Neural crest cell (in vitro differentiated cells): ENCODE measurements at places on chromosomes 4 and X. TPM values are rescaled to one million over a fixed set of nuclear protein-coding genes. Genes with fewer than 3 reads are reported as not detected.

RBMX2 gene
- 26.5 and 27.7 TPM in 2 replicates for total RNA-seq

MAOA gene
- 0.30 and 0.45 TPM in 2 replicates for total RNA-seq

DGKK gene
- 0.14 and 0.18 TPM in 2 replicates for total RNA-seq

CDKL2 gene
- 1.1 and 1.8 TPM in 2 replicates for total RNA-seq

GRCh38 chrX:48720577-48721250 is 24.2 kb downstream of the SUV39H1 start:
- no peak for DNase-seq

DNA sequence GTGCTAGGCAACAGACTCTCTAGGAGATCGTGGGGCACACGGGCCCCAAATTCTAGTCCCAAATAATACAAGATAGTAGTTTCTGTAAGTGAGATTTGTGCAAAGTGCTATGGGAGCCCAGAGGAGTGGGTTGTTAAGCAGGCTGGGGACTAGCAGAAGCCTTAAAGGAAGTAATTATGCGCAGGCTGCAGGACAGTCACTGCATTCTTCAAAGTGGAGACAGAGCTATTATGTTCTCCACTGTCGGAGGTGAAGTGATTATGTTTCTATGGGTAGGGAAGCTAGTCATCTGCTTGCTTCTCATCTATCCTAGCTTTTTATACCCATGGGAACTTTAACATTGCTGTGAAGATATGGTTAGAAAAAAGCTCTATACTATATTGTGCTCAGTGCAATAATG is 154.2 kb downstream of the CPE start:
- DNase-seq: no peak

DNA sequence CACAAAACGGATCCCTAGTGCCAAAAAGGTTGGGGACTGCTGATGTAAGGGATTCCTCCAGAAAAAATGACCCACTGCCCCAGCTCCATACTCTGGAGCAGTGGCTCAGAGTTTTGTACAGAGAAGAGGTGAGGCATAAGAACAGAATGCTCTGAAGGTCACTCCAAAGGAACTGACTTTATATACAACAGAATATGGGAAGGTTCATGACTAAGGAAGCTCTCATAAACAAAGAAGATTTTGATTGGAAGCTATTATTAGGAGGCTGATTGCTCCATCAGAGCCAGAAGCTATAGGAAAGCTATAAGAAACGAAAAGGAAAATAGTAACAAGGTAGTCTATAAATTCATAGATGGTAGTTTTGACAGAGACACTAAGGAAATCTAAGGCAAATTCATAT is 203.1 kb downstream of the SLC7A11 start:
- no peak for DNase-seq

DNA sequence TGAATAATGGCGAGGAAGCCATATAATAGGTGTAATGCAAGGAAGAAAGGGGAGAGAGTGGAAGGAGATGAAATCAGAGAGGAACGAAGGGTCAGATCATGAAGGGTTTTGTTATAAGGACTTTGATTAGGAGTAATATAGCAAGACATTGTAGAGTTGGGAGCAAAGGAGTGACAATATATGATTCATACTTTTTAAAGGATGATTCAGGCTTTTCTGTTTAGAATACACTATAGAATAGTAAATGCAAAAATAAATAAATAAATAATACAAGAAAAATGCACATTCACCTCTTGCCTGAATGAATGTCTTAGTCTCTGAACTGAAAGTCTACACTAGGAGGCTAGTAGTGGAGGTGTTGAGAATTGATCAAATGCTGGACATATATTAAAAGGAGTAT is 1524.4 kb upstream of the AGA start:
- no peak for DNase-seq

- no peak for DNase-seq
These were observed 105.9 kb downstream of the IL1RAPL1 start for GRCh38 chrX:28693101-28693500.

DNA sequence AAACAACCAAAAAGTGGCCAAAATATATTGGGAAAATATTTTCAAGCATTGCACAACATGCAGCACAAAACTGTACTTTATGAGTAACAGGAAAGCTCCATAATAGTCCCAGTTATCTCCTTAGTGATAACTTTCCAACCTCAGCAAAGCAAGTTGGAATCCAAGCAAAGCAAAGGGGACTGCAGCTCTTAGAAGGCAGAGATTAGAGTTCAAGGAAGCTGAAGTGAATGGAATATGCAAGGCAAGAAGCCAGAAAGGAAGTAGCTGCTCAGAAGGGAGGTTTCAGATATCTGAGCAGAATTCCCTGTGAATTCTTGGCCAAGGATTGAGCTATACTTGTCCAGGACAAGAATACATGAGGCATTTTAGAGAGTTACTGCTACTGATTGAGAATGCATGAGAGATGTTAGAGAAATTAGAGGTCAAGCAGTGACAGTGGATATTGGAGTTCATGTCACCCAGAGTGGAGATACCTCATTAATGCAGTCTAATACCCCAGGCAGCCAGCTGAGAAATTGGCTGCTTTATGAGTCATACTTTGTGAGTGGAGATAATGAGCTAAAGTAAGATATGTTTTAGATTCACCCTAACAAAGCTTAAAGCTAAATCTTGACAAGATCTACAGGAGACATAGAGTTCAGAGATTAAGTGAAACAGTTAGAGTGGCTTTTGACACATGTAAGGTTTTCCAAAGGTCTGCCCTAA is 102.8 kb downstream of the INPP4B start:
- DNase-seq: no peak

DNA sequence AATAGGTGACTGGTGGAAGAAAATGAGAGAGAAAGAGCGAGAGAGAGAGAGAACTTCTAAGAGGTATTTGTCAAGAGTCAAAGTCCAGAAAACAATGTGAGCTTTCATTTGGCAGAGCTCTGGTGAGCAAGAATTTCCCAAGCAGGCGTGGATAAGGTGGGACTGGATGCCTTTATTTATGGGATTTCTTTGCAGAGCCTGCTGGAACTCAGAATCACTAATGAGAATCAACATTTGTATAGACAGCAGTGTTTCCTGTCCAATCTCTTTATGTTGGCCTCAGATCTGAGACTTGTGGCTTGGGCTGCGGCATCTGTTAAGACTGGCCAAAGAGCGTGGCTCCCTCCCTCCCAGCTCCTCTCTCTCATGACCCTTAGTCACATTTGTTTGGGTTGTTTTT is 67.9 kb upstream of the TBL1X start:
- no peak for DNase-seq

DNA sequence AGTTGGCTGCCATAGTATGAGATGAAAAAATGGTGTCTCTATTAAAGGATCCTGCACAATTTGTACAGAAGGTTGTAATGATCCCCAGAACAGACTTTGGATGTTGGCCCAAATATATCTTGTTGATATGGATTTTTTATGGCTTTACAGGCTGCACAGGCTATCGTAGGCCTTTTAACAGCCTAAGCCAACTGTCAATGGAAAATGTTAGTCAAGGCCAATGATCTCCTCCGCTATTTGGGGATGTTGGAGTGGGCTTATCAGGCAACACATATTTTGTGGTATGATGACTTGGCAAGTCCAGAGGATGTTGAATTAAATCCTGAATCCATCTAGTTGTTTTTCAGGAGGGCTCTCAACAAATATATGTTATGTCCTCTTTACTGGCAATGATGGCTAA is 42.1 kb downstream of the ZCCHC13 start:
- DNase-seq: no peak
